Fibroblast of skin of left biceps (primary cell): ENCODE measurements at places on chromosomes 11 and 22.

GRCh38 chr11:105720096-105720495 is 110.2 kb downstream of the GRIA4 start:
- no peak for DNase-seq

DNA sequence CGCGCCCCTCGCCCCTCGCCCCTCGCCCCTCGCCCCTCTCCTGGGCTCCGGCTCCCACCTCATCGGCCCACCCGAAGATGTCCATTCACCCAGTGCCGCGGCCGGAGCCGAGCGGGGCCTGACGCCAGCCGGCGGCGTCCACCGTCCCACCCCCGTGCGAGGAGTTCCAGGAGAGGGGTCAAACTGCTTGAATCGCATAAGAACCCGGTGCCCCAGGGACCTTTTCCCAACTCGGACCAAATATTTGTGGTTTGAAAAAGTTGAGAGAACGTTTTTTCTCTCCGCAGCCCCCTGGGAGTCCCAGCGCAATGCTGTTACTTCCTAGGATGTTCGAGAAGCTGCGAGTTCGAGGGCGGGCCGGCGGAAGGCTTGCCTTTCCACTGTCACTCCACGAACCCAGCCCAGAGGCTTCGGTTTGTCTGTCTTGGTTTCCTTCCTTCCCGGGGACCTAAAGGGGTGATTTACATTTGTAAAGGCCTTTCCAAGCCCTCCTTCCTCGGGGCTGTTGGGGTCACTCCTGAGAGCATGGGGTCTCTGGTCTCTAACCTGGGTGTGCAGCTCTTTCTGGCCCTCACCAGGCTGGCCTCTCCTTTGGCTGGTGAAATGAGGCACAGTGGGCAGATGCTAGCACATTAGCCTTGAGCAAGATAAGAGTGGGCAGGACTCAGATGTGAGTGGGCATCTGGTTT is 38.0 kb downstream of the ETS1 start:
- DNase-seq, result no peak

GRCh38 chr11:126879516-126879915 is 121.1 kb downstream of the KIRREL3 start:
- DNase-seq, result no peak

GRCh38 chr11:60972182-60973030 is 926 bp downstream of the CD6 start:
- DNase-seq, result no peak

GRCh38 chr11:33452836-33453624 is 195.8 kb downstream of the HIPK3 start:
- peak; percentile 78 for DNase-seq

GRCh38 chr22:32466496-32466895 is 2.2 kb upstream of the BPIFC start:
- DNase-seq, result no peak

DNA sequence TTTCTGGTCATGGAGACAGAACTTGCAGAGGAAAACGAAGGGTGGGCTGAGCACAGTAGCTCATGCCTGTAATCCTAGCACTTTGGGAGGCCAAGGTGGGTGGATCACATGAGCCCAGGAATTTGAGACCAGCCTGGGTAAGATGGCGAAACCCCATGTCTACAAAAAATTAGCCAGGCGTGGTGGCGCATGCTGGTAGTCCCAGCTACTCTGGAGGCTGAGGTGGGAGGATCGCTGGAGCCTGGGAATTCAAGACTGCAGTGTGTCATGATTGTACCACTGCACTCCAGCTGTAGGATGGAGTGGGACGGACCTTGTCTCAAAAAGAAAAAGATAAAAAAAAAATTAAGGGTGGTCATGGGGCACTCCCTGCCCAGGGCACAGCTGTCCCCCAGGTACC is 5.9 kb downstream of the SERPINH1 start:
- DNase-seq, result no peak

DNA sequence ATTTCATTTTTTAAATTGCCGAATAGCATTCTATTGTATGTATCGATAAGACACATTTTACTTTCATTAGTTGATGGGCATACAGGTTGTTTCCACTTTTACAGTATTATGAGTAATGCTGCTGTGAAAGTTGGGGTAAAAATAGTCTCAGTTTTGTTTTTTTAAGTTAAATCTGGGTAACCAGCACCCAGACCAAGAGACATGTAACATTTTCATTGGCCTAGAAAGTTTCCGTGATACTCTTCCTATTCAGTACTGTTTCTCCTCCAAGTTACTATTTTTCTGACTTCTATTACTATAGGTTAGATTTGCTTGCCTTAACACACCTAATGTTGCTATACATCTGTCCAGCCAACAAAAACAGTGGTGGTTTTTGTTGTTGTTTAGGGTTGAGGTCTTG is 12.3 kb downstream of the IPO7 start:
- no peak for DNase-seq

- DNase-seq, result no peak
Observed at GRCh38 chr11:75598264-75598663, 36.2 kb downstream of the SERPINH1 start.

DNA sequence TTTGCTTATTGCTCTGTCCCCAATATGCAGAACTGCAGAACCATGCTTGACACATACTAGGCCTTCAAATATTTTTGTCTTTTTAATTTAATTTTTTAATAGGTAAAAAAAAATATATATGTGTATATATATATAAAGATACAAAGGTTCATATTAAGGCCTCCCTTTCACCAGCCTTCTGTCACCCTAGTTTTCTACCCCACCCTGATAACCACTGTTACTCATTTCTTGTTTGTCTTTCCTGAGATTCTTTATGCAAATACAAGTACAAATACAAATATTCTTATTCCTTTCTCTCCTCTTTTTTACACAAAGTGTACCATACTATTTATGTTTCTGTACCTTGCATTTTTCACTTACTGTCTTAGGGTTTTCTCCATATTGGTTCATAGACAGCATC is 43.0 kb downstream of the UVRAG start:
- DNase-seq, result no peak

- no peak for DNase-seq
Observed at GRCh38 chr11:64652586-64653387, 61.8 kb downstream of the SLC22A12 start.

DNA sequence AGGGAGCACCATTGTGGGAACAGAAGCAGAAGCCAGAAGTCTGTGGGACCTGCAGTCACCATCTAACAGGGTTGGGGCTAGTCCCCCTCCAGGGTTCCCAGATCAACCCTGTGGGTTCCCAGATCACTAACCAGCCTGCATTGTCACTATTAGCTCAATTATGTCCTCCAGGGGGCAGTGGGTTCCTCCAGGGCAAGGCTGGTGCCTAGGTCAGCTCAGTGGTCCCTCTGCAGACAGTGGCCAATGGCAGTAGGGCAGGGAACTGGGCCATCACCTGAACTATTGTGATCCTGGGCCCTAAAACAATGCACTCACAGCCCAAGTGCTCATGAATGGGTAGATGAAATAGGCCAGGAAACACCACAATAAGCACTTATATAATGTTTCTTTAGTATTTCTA is 18.8 kb upstream of the PRSS23 start:
- DNase-seq, result no peak

GRCh38 chr11:34387653-34388052 is 29.8 kb upstream of the ABTB2 start:
- DNase-seq, result no peak

GRCh38 chr11:131402040-131402439 is 31.6 kb downstream of the NTM start:
- DNase-seq, result no peak

GRCh38 chr22:33921525-33922348 is 1.5 kb upstream of the LARGE1 start:
- DNase-seq, result no peak

DNA sequence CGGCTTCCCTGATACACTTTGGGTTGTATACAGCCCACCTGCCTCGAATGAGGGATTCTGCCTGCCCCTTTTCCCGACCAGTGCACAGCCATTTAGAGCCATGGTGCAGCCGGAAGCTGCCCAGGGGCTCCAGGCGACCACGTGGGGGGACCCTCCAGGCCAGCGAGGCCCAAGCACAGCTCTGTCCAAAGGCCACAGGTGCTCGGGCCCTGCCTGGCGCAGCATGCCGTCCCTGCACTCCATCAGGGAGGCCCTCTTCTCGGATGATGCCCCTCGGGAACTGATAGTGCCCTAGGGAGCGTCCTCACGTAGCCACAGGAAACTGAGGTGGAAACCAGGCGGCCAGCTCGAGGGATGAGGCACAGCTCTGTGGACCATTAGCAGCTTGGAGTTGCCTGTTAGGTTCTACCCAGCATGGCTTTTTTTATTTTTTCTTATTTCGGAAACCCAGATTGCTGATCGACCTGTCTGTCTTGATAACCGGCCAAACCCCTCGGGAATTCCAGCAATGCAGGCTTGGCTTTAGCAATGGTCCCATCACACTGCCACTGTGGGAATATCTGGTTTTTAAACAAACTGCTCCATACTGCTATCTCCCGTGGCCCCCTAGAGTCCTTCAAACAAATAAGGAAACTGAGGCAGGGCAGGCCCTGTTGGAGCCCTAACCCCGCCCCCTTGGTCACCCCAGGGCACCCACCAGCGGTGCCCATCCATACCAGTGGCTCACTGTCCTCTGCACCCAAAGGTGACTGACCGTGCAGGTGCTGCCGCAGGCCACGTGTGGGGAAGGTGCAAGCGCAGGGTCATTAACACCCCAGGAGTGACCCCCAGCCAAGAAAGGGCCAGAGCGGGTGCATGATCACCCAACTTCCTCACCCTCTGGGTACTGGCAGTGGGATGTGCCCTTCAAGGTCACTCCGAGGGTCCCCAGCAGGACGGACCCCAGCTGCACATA is 8.0 kb downstream of the ANO1 start:
- DNase-seq, result no peak

DNA sequence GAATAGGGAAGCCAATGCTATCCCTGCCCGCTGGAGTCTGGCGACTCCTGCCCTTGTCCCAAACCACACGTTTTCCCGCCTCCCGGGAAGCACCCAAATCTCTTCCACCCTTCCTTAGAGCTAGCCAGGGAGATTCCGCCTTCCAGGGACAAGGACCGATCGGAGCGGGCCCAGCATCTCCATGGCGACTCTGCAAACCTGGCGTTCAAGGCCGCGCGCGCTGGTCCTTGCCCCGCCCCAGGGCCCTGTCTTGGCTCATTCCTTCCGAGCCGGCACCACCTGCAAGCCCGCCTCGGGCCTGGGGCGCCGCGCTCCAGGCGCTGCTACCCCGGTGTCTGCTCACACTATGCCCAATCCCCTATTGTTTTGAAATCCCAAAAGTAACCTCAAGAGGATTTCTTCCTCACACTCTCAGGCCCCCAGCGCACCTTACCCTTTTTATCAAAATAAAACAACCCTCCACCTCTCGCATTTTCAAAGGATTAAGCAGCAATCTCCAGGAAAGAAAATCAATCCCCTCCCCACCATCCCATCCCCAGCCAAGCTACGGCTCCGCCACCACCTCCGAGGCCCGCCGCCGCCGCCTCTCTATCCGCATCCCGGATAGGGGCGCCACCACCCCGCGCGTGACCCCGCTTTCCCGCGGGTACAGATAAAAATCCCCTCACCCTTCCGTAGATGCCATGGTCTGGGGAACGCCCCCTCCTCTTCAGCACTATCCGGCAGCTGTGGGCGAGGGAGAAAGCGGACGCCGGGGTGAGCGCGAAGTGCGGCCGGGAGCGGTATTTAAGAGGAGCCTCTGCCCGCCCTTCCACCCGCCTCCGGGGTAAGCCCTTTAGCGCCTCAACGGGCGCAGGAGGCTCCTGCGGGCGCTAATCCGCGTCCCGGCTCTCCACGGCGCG is 825 bp downstream of the SLC1A2 start:
- no peak for DNase-seq

- no peak for DNase-seq
Observed at GRCh38 chr11:19345519-19345847, 104.7 kb upstream of the E2F8 start.
